ENCODE measurements at places on chromosomes 13 and 19.
A peak's percentile ranks its signal among the peaks of the same experiment; 100 is the strongest.

DNA sequence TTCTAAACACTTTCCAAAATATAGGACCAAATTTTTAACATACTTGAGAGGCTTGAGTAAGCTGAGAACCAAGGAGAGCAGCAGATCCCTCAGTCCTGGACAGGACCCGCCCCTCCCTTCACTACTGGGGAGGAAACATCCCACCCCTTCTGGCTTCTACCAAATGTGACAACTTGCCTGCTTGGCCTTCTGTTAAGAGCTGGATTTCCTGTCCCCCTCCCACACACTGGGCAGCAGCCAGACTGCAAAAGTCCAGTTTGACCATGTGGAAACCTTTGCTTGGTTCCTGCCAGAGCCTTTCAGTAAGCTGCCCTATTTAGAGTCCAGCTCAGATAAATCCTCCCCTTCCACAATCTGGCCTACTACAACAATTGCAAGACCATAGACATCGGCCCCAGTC is 84.3 kb downstream of the FGF14 start:
- ATAC-seq, result peak; percentile 92

DNA sequence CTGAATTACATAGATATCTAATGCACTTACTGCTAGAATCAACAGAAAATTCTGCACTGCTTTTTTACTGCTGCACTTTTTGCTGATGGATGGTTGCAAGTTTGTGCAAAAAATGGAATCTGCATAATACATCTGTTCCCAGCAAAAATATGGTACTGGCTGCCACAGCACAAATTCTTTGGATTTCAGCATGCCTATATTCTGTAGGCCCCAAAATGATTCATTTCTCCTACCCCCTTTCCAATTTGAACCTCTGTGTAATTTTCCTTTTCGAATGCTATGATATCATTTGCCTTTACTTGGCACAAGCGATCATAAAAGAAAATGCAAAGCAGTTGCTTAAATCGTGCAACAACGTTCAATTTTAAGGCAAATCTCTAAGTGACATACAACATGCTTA is 524.2 kb upstream of the NBEA start:
- no peak for ATAC-seq

GRCh38 chr19:35355791-35356460 is 2.3 kb upstream of the FFAR3 start:
- no peak for ATAC-seq

DNA sequence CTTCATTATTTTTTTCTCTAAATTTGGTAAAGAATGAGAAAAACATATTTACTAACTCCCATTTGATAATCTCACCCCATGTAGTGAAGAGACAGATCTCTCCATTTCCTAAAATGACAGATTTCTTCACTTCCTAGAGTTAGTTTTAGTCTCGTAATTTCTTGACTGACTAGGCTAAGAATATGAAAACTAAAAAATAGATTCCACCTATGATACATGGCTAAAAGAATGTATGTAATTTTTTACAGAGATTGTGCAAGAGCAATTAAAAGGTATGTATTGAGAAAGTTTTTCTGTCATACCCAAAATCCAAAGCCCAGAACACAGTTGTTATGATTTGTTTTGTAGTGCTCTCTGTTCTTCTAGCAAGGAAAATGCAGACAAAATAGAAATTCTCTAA is 9.5 kb downstream of the NALCN start:
- ATAC-seq, result no peak

DNA sequence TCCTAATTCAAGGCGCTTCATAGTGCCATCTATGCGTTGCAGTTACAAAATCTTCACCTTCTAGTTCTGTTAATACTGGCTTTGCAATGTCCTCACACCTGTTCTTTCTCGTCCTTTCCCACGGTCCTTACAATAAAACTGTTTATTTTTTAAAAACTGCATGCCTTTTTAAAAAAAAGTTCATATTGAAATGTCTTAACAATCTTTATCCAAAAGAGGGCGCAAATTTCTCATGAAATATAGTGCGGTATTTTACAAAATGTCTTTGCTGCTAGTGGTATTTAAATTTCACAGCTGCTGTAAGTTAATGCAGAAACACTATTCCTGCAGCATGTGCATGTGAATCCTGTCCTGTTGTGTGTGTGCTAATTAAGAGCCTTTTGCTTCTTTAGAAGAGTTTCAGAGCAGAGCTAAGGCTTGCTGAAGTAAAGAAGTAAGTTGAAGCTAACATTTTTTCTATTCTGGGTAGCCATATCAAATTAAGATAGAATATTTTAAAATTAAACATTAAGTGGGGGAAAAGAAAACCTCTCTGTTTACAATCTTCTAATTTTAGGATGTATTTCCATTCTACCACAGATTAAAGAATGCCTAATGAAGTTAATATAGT is 15.8 kb upstream of the CLDN10 start:
- ATAC-seq, result no peak

GRCh38 chr13:75341028-75341427 is 140.9 kb downstream of the TBC1D4 start:
- no peak for ATAC-seq

GRCh38 chr19:17260842-17261325 is 3.7 kb downstream of the USHBP1 start:
- ATAC-seq, result peak; percentile 90

DNA sequence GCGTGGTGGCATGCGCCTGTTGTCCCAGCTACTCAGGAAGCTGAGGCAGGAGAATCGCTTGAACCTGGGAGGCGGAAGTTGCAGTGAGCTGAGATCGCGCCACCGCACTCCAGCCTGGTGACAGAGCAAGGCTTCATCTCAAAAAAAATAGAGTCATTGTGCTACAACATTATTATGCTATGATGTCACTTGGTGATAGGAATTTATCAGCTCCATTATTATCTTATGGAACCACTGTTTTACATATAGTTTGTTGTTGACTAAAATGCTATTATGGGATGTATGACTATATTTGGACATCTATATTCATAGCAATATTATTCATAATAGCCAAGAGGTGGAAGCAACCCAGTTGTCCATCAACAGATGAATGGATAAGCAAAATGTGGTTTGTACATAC is 26.4 kb upstream of the SLC7A1 start:
- ATAC-seq, result no peak

DNA sequence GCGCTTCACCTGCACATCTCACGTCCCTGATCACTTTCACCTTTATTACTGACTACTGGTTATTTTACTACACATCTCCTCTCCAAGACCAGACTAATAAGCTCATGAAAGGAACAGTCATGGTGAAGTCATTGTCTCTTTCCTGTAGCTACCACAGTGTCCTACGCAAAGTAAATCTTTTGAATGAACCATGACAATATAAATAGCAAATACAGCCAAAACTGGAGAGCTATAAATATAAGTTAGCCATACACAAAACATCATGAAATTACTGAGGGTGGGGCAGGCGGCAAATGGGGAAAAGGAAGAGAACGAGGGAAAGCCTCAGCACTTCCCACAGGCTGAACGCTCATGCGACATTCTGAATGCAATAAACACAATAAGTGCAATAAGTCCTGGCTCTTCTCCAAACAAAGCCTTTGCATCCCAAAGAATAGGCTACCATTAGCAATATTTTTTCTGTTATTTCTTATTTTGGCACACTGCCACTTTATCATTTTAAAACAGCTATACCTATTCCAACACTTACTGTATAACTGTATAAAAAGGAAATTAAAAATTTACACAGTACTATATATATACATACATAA is 62.5 kb downstream of the TUBGCP3 start:
- no peak for ATAC-seq

- no peak for ATAC-seq
Observed at GRCh38 chr13:31767175-31767900, 28.0 kb downstream of the RXFP2 start.

GRCh38 chr13:113210833-113211232 is 1.4 kb downstream of the CUL4A start:
- ATAC-seq, result no peak

DNA sequence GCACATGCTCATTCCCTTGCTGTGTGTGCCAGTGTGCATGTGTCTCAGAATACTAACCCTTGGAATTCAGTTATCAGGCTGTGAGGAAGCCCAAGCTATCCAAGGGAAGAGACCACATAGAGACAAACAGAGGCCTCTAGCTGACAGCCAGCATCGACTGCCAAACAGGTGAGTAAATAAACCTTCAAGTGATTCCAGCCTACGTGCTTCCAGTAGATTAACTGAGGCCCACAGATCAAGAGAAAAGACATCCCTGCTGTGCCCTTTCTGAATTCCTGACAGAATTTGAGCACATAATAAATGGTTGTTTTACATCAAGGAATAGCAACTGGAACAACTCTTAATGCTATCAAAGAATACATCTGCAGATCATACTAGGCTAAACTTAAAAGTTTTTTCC is 17.5 kb downstream of the ZC3H13 start:
- no peak for ATAC-seq

- peak; percentile 29 for ATAC-seq
Observed at GRCh38 chr13:60164234-60164889, 634 bp upstream of the DIAPH3 start.

- ATAC-seq, result no peak
Observed at GRCh38 chr13:64810750-64811149, 2419.4 kb downstream of the PCDH9 start.

DNA sequence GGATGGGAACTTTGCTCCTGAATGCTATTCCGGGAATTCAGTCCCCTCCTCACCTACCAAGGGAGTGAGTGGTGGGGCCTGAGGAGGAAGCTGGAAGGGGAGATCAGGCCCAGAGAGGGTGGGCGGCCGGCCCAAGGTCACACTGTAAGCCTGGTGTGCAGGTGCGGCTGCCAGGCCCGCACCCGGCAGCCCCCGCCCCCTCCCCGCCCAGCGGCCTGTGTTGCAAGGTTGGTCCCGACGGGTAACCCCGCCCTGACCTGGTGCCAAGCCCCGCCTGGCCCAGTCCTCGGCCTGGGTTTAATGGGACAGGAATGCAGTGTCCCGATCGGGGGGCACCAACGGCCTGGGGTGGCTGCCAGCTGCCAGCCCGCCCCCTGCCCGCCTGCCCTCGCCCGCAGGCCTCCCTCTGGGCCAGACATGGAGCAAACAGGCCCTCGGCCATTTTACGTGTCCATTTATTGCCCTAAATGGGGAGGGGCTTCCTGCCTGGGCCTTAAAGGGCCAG is 5.5 kb downstream of the ZBTB7A start:
- peak; percentile 31 for ATAC-seq

GRCh38 chr13:113042456-113042855 is 63.1 kb upstream of the F7 start:
- no peak for ATAC-seq

GRCh38 chr19:28960986-28961705 is 251.8 kb downstream of the UQCRFS1 start:
- ATAC-seq, result no peak

DNA sequence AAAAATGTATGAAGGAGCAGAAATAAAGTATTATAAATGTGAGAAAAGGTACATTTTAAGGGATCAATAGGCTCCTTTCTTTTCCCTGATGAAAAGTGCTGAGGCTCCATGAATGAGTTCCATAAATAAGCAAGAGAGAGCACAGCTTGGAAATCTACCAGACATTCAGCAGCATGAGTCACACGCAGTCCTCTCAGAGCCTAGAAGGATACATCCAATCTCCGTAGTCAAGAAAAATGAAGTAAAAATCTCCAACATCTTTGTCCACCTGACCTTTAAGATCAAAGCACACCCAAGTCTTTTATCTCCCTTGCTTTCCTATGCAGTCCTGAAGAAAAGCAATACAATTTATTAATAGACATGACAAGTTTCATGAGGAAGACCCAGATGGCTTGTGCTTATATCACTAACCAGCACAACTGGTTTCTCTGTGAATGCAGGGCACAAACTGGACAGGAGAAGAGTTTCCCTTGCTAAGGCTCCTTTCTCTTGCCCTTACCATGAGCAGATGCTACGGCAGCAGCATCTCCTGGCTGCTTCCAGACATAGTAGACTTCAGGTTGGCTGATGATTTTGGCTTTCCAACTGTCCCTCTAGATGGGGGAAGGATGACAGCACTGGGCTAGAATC is 730.8 kb downstream of the EFNB2 start:
- no peak for ATAC-seq

- no peak for ATAC-seq
Observed at GRCh38 chr19:37991841-37992248, 84.8 kb downstream of the SIPA1L3 start.

- no peak for ATAC-seq
Observed at GRCh38 chr19:2823646-2824045, 4.0 kb downstream of the ZNF554 start.

GRCh38 chr13:73714522-73714921 is 419.7 kb downstream of the KLF12 start:
- ATAC-seq, result no peak

DNA sequence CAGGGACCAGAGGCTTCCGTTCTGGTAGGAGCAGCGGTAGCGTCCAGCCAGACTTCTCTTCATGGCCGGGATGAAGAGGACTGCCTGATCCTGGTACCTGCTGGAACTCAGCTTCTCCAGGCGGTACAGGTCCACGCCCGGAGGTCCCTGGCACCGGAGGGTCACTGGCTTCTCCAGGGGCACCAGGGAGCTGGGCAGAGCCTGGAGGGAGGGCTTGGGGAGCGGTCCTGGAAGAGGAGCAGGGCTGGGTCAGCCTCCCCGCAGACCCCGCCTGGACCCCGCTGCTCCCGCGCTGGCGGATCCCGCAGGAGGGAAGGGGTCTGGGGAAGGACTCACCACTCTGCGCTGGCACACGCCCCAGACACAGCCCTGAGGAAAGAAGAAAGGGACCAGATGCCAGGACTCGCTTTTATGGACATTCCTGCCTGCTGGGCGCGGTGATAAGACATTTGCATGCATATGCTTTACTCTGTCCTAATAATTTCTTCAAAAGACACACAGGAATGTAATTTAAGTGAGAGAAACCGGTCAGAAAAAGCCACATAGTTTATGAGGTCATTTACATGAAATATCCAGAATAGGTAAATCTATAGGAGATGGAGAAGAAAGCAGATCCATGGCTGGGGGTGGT is 5.8 kb downstream of the GP6 start:
- ATAC-seq, result no peak

GRCh38 chr19:54725321-54725720 is 1.1 kb downstream of the KIR3DL3 start:
- ATAC-seq, result no peak
